ENCODE measurements at places on chromosomes 3 and 15.

GRCh38 chr3:98727638-98728037 lies 35.5 kb upstream of the ST3GAL6 start:
- DNase-seq = no peak

DNA sequence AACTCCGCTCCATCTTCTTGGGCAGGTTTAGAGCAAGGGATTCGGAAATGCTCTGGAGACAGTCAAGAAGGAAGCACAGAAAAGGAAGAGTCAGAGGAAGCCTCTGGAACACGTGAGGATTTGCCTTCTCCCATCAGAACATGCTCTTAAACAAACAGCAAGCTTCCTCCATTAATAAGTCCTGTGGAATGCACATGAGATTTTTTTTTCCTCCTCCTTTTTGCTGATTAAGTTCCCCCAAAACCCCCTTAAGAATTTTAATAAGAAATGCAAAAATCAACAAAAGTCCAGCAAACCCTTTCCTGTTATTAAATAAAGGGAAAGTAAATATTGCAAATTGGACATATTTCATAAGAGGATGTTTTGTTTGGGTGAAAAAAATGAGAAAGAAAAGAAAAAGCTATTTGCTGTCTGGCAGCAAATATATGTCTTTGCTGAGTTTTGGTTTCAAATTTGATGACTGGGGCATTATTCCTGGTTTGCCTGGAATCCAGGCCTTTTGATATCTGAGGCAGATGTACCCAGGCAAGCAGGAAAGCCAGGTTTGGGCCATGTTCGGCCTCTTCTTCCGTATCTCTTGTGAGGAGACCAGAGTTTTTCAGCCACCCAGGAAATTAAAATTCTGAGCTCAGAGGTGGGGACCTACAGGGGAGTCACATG lies 7.9 kb upstream of the TSEN2 start:
- no peak for DNase-seq

GRCh38 chr3:133697960-133698359 lies 36.2 kb upstream of the TOPBP1 start:
- DNase-seq = no peak

DNA sequence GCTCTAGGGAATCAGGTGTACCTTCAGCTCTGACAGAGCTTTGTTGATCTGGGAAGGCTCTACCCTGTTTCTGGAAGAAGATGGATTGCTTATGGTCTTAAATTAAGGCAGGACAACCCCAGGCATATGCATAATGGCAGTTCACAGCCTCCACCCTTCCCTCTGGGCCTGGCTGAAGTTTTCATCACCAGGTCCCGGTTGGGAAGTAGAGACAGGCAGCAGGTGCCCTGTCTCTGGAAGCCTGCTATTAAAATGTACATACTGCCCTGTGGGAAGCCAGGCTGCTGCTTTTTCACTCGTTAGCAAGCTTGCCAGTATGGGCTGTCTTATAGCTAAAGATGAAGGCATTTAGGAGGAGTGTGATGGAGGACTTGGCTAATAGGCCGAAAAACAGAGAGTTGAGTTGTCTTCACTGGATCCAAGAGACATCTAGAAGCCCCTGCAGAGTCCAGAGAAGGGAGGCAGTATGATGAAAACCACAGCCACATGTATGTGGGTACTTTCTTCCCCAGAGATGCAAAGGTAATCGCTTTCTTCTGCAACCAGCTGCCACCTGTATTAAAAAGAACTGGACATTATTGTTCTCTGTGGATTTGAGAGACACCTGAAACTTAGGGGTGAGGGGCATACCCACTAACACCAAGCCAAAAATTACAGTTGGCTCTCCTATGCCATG lies 34.4 kb downstream of the ABHD2 start:
- no peak for DNase-seq

DNA sequence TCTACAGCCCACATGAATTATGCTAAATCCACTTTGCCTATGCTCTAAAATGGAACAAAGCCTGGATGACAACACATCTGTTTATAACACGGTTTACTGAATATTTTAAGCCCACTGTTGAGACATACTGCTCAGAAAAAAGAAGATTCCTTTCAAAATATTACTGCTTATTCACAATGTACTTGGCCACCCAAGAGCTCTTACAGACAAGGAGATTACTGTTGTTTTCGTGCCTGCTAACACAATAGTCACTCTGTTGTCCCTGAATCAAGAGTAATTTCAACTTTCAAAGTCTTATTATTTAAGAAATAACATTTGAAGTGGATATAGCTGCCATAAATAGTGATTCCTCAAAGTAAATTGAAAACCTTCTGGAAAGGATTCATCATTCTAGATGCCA lies 70.9 kb downstream of the ANKRD28 start:
- no peak for DNase-seq

DNA sequence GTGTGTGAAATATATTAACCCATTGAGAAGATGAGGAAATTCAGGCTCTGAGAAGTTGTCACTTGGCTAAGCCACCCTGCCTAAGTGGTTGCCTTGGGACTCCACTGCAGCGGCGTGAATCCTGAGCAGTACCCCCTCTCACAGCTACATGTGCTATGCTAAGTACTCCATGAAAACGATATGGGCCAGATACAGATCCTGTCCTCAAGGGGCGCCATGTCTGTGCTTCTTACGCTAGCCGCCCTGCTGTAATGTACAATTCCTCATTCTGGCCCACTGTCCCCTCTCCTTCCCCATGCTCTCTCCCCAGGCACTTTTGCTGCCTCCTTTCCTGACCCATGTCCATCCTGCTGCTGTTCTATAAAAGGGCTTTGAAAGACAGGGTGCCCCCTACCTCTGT lies 140.3 kb downstream of the FEZF2 start:
- DNase-seq = no peak

DNA sequence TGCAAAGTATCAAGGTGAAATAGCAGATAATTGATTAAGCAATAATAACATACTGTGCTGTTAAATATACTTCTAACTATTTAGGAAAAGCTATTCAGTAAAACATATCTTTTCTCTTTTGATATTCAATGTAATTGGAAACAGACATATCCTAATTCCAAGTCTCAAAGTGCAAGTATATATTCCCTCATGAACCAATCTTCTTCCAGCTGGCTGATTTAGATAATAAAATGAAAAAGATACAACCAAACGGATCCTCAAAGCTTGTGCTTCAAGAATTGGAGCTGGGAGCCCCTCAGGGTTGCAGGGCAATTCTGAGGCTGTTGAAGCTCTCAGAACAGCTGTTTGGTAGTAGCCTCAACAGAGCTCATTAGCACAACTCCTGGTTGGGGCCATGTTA lies 236.6 kb downstream of the ZIC1 start:
- no peak for DNase-seq

DNA sequence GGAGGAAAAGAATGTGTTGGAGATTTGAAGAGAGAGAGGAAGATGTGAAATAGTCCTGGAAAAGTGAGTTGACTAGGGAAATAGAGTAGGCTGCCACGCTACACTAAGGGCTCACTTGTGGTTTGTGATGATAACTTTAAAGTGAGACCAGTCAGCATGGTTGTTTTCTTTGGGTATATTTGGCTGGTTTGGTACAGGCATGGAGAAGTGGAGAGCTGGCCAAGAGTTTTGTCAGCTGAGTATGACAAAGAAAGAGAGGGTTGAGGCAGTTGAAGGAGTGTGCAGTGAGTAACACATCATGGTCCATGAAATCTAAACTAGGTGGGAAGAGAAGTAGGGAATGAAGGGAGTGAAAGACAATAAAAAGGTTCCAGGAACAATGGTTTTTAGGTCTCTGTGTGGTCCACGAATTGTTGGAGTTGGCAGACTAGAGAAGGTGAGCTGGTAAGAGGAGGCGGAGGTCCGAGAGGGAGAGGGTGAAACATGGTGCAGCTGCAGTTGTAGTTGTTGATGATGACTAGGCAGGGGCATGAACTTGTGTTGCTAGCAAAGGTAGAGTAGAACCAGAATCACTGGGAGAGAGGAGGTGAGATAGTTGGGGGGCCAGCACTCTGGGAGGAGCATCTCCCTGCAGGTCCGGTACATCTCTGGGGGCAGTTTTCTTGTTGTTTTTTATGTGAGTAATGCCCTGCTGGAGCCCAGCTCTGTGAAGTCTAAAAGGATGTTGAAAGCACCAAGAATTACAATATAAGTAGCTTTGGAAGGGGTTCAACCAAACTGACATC lies 21.0 kb downstream of the ZNF80 start:
- no peak for DNase-seq

DNA sequence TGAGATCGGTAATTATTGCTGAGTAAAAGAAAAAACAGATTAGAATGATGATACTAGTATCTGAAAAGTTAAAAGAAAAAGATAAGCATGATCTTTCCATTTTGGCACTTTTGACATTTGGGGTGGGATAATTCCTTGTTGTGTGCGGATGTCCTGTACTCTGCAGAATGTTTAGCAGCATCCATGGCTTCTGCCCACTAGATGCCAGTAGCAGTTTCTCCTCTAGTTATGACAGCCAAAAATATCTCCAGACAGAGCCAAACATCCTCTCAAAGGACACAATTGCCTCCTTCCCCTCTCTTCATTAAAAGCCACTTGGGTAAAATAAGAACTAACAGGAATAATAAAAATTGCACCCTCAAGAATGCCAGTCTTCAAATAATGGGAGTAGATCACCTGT lies 468.8 kb upstream of the GRM7 start:
- no peak for DNase-seq

DNA sequence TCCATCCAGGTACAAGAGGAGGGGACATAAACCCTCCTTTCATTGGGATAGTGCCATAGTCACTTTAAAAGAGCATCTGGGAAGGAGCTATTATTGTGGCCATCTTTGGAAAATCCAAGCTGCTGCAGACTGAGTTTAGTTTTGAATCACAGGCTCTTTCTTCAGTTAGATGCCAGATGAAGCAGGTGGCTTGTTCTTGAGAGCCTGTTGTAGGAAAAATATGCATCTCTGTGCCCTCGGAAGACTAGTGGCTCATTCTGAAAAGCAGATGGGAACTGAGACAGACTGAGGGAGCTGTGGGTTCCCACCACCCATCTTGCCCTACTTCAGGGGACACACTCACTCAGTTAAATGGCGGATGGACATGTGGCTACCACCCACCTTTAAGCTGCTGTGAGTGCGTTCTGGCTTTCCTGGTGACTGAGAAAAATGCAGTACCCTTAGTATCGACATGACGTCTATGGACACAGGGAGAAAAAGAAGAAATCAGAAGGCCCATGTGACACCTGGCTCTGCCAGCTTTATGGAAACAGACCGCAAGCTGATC lies 50.2 kb downstream of the RARB start:
- DNase-seq = no peak

DNA sequence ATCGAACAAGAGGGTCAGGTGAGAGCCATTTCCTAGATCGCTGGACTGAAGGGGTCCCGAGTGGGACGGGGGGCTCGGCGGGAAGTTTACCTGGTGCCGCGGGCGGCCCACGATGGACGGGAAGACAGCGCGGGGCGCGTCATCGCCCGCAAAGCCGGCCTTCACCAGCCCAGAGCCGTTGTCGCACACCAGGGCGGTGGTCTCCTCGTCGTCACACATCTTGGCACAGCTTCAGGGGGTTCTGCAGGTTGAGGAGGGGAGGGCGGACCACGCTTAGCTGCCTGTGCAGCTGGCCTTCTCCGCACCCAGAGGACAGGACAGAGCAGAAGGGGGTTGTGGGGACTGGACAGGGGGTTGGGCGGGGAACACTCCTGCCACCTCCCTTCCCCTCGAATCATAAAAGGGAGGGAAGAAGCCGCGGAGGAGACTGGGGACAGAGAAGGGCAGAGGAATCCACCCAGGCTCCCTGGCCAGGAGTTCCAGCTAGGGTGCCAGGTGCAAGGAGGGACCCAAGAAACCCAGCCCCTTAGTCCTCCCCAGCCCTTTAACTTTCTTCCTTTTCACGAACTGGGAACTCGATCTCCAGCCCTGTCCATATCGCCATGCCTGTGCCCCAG lies 651 bp downstream of the ACTC1 start:
- DNase-seq = no peak

- no peak for DNase-seq
Measured at GRCh38 chr3:2948882-2949281, 161.3 kb downstream of the IL5RA start.

GRCh38 chr3:79310016-79310415 lies 457.8 kb downstream of the ROBO1 start:
- no peak for DNase-seq

GRCh38 chr3:178969004-178969700 lies 102.5 kb downstream of the ZMAT3 start:
- DNase-seq = no peak

- DNase-seq = no peak
Measured at GRCh38 chr15:88877906-88878305, 17.4 kb downstream of the HAPLN3 start.

GRCh38 chr15:79185199-79185598 lies 94.6 kb upstream of the RASGRF1 start:
- no peak for DNase-seq

DNA sequence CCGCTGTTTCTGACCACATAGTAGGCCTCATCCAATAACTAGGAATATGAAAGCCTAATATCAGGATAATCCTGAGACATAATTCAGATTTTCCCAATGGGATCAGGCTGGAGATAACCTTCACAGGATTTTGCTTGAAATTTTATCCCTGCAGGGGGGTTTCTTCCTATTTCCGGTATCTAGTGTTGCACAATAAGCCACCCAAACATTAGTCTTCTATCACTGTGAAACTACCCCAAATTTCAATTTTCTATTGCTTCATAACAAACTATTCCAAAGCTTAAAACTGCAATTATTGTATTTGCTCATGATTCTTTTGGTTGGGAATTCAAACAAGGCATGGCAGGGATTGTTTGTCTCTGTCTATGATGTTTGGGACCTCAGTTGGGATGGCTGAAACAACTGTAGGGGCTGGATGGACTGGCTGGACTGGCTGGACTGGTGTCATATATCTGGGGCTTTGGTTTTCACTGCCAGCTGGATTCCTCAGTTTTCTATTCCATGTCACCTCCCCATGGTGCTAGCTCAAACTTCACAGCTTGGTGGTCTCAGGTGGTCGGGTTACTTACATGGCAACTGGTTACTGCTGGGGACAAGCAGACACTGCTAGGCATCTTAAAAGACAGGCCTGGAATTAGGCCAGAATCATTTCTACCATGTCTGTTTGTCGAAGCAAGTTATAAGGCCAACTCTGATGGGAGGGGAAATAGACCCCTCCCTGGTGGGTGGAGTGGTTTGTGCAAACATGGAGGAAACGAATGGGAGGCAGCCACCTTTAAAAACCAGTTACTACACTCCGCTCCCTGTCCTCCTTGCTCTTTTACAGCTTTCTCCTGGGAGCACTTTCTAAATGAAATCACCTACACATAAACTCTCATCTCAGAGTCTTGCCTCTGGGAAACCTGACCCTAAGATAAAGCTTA lies 88.2 kb upstream of the STT3B start:
- DNase-seq = no peak

- no peak for DNase-seq
Measured at GRCh38 chr3:43372809-43373559, 86.6 kb downstream of the SNRK start.

DNA sequence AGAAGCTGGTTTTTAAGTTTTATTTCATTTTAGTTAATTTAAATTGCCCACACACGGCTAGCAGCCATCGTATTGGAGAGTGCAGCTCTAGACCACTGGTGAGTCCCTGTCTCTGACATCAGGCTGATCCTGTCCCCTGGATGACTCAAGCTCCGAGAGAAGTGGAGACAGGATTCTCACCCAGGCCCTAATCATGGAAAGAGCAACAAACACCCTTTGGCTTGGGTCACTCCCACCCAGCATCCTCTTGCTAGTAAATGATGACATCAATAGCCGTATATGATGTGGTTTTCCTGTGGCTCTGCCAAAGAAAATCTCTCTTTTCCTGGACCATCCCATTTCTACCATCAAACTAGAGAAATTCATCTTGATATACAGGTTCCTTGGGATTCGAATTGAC lies 182.2 kb downstream of the NTRK3 start:
- DNase-seq = no peak

GRCh38 chr3:195268576-195269309 lies 2.2 kb downstream of the XXYLT1 start:
- no peak for DNase-seq

GRCh38 chr15:41992803-41993190 lies 20.4 kb upstream of the EHD4 start:
- DNase-seq = no peak

Data from NCI-H345 (cell line).